ENCODE measurements at places on chromosomes 7 and 10.

DNA sequence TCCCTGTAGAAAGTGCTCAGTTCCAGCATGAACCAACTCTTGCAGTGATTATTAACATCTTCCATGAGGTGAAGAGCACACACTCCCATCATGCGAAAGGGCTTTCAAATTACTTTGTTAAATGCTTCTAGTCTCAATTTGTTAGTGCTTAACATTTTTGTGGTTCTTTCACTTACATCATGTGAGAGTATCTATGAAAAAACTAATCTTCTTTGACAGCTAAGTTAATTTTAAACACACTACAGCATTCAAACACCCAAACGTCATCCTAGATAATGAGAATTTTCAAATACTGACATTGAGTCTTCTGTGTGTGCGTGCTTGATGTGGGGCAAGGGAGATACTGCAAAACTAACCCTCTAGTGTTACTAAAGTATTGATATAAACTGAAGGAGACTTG is 84.8 kb downstream of the ETV1 start:
- no peak for DNase-seq

DNA sequence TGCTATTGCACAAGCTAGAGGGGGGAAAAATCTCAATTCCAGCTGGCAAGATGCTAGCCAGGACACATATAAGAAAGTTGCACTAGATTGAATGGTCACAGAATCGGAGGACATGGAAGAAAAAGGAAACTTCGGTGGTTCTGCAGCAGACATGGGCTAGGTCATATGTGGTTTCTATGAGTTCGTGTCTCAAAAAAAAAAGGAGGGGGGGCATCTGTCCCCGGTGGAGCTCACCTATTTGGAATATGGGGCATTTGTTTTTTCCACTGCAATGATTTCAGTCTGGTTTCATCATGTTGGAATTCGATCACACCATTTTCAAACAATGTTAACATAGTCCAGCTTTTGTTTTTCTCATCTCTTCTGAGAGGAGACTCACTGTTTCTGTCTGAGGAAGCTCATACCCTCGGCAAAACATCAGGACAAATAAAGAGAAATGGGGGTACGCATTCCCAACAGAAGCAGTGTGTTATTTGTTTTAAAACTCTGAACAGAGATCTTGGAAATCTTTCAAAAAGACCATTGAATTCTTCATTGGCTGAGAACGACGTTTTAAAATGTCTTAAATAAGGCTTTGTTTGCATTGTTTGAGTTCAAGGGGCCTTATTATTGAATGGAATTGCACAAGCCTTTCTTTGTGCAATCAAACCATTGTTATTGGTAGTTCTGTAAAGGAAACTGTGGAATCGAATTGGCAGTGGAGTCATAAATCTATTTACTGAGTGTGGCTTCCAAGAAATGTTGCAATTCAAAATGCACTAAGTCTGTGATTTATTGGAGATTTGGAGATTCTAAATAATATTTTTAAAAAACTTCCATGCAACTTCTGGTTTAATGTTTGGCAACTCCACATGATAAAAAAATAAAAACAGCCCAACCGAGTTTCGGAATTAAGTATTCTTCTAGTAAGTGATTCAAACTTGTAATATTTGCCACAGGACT is 173.2 kb downstream of the RTKN2 start:
- no peak for DNase-seq

DNA sequence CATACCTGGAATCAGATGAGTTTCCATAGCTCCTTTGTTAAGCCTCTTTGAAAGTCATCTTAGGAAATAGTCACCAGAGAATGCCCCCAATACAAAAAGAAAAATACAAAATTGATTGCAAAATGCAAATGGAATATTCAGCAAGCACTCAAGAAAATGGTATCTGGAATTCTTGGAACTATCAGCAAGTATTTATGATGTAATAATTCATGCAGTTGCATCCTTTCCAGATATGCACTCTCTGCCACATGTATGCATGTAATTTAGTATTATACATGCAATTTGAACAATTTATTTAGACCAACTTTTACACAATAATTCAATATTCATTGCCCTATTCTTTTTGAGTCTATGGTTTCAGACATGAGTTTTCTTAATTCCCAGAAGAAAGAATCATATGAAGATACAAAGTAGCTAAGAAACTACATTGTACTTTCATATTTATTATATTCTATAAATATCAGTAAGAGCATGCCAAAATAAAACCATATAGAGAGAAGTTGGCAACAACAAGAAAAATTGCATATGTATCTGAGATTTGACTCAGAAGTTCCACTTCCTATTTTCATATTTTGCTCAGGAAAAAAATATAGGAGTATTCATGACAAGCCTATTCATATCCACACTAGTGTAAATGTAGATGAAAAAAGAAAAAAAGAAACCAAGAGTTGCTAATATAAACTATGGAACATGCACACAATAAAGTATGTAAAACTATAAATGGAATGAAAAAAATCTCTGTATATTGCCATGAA is 338.5 kb downstream of the SEMA3D start:
- DNase-seq = no peak

- DNase-seq = peak; percentile 45
Observed at GRCh38 chr10:18204039-18204835, 64.0 kb downstream of the CACNB2 start.

- DNase-seq = peak; percentile 80
Observed at GRCh38 chr10:133324198-133324792, 12.4 kb downstream of the CALY start.

GRCh38 chr7:43586251-43586900 is 3.5 kb downstream of the STK17A start:
- peak; percentile 71 for DNase-seq

DNA sequence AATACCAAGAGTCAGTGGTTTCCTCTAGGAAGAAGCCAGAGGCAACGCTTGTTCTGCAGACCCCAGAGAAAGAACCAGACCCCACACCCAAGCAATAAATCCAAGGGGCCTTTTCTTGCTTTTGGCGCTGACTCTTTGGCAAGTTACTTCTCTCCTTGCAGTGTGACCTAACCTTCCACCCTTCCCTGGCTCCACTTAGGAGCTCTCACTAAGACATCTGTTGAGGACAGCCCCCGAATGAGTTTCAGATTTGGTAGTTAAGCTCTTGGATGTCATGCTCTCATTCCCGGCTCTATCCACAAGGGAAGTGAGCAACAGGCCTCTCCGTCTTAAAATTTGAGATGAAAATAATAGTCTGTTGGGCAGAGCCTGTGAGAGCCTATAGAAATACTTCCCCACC is 50.6 kb upstream of the FAM204A start:
- no peak for DNase-seq

DNA sequence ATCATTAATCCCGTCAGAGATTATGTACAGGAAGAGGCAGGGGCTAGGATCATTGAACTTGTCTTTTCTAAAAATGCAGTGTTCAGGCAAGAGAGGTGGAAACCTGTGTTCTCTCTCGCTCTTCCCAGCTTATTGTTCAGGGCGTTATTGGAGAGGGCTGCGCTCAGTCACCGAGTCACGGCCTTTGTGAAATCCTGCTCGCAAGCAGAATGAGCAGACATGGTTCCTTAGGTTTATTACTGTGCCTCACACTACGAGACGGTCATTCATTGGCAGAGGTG is 631 bp upstream of the PRKRIP1 start:
- no peak for DNase-seq

DNA sequence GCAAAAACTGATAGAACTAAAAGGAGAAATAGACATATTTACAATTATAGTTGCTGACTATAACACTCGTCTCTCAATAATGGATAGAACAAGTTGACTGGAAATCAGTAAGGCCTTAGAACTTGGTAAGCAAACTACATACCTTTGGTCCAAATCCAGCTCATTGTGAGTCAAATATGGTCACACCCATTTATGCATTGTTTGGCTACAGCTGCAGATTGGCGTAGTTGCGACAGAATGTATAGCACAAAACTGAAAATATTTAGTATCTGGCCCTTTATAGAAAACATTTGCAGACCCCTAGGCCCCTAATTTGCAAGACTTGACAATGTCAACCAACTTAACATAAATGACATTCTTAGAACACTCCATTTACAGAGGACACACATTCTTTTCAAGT is 103.6 kb upstream of the EGR2 start:
- DNase-seq = no peak

DNA sequence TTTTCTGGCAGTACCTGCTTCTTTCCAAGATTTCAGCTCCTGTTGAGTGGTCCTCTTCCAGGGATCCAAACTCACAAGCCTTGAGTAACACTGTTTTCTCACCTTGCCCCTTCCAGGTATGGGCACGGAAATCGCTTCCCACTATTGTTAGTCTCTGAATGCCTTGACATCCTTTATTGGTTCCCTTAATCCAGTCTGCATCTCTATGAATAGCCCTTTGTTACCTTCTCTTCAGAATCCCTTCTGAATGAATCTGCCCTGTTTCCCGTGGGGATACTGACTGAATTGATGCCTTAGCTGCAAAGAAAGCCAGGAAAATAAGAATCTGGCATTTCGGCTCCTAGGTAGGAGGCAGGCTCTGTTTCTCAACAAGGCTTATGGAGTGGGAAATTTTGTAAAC is 467.7 kb downstream of the PLXNA4 start:
- DNase-seq = no peak

DNA sequence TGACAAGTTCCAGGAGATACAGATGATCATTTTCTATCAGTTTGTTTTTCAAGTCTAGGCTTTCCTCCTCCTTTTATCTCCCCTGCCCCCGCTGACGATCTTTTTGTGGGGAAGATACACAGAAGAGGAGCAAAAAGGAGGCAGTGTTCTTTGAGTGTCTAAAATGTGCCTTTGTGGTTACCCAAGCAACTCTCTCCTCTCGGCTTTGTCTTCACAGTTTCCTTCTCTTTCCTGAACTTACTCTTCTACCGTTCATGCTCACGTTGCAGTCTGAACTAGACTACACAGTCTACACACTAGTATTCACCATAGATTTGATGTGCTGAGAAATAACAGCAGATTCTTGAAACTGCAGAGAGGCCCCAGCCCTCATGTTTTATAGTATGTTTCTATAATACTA is 23.6 kb downstream of the CEP41 start:
- DNase-seq = no peak

DNA sequence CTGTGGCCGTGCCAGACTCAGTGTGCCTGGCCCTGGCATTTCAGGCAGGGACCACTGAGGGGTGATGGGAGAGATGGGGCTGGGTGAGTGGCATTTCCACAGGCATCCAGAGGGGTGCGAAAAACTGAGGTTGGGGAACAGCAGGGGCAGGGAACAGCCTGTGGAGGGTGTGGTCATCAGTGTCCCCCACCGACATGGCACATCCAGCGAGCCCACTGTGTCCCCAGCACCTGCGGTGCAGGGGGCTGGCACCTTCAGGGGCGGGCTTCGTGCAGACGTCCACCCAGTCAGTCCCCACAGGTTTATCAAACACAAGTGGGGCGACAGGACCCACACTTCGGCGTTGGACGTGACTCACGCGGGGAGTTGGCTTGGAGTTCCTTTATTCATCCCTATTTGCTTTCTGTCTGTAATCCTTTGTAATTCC is 14.8 kb downstream of the CUX1 start:
- DNase-seq = no peak

- no peak for DNase-seq
Observed at GRCh38 chr7:12493407-12493806, 77.1 kb upstream of the SCIN start.

DNA sequence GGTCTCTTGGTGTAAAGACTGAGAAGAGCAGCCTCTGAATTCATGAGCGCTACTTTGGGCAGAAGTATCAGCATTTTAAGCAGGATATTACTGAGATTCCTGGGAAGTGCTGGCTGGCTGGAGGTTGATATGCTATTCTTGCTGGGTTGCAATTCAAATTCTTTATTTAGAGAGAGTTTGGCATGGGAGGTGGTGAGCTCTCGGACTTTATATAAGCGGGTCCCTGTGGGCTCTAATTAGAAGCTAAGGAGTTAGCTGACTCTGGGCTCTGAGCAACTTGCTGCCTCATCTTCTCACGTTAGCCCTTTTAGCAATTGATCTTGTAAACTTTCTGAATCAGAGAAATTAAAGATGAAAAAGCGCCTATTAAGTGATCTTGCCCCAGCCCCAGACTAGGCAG is 430.9 kb downstream of the SORCS3 start:
- no peak for DNase-seq

DNA sequence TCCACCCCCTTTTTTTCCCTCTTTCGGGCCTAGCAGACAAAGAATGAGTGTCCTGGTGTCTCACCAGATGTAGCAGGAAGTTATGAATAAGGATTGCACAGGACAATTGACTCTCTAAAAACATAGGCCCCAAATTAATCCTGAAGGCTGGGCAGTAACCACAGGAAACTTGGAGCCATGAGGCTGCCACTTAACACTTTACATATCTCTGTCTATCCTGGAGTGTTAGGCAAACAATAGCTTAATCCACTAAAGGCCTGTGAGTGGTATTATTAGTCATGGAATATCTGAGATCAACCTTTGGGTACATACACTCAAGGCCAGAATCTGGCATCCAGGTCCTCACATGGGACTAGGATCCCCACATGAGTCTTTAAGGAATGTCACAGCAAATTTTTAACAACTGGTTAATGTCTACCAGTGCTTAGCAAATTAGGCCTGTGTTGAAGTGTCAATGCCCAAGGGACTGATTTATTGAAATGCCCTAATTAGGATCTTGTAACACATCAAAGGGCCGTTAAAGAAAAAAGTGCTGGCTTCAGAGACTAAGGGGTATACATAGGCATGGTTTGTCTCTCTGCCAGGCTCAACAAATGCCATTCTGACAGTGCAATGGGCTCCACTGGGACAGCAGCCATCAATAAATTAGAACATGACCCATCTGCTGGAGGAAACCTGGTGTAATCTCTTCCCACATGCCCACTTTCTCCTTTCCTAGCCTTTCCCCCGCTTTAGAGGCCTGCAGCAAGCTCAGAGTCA is 196.7 kb upstream of the TBX20 start:
- DNase-seq = no peak
